ACHN (cell line): ENCODE measurements at places on chromosomes 1 and 21.

GRCh38 chr1:18564676-18565075 lies 66.0 kb upstream of the PAX7 start:
- no peak for DNase-seq

DNA sequence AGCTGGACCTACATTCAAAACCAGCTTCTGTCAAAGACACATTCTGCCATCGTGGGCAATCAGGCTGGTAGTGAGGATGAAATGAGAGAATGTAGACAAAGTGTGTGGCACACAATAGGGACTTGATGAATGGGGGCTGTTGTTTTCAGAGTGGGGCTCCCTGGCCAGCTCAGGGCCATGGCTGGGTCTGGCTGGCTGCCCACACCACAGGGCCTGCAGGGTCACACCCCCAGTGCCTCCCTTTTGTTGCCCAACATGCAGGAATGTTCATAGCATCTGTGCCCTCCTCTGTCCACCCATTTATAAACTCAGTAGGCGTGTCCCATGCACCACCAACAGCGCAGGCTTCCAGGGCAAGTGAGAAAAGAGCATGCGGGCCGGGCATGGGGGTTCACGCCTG lies 20.8 kb upstream of the ECE1 start:
- DNase-seq = no peak

- no peak for DNase-seq
These were observed 149.4 kb upstream of the ZC3H12A start for GRCh38 chr1:37325010-37325409.

- no peak for DNase-seq
These were observed 4.9 kb downstream of the DNTTIP2 start for GRCh38 chr1:93874025-93874651.

GRCh38 chr21:33412832-33413519 lies 9.8 kb downstream of the IFNGR2 start:
- peak; percentile 23 for DNase-seq

GRCh38 chr1:157201767-157202166 lies 63.6 kb upstream of the ETV3 start:
- DNase-seq = no peak

DNA sequence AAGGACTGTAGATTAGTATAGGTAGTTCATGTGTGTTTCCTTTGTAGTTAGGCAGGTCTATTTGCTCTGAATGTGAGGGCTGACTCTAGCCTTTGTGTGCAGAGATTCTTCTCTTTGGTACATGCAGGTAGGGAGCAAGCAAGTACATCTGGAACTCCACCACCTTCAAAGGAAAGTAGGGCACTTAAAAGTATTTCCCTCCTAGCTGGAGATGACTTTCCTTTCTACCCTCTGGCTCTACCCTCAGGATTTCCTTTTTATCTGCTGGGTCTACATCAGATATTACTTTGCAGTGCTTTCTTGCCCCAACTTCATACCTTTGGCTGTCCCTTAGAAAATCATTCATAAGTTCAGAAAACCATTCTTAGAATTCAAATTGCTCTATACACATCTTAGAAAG lies 91.7 kb upstream of the HIVEP3 start:
- no peak for DNase-seq

GRCh38 chr1:76336931-76337371 lies 262.4 kb downstream of the ST6GALNAC3 start:
- no peak for DNase-seq

GRCh38 chr1:218624052-218624451 lies 278.9 kb downstream of the TGFB2 start:
- DNase-seq = no peak

GRCh38 chr1:21255284-21255942 lies 34.9 kb downstream of the ECE1 start:
- DNase-seq = peak; percentile 85

GRCh38 chr1:34073028-34073695 lies 91.9 kb downstream of the CSMD2 start:
- DNase-seq = no peak

GRCh38 chr21:43766734-43767497 lies 9.2 kb downstream of the CSTB start:
- no peak for DNase-seq

DNA sequence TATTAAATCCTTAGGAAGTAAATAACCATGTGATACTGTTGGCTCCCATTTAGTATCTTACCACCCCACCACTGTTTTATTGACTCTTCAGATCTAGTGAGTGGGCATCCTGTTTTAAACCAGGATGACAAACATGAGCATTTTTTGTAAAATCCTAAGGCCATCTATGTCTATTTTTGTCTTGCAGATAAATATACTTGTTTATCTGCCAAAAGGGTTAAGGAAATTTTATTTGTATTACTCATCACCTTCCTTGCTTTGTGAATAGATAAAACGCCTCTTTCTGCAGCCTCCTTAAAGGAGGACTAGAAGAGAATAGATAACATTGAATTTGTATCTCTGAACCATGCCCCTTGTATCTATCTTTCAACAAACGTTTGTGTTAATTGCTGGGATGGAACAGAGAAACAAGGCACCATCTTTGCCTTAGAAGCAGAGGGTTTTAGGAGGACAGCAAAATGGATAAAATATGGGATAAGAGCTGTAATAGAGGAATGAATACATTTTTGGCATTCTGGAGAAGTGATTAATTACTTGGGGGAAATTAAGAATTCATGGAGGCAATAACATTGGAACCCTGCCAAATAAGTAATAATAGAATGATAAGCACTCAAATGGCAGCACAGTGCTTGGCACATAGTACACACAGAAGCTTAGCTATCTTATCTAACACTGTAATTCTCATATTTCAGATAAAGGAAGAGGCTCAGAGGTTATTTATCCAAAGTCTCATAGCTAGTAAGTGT lies 14.7 kb downstream of the YTHDF2 start:
- DNase-seq = no peak

GRCh38 chr1:29237129-29237821 lies 953 bp downstream of the PTPRU start:
- peak; percentile 6 for DNase-seq

DNA sequence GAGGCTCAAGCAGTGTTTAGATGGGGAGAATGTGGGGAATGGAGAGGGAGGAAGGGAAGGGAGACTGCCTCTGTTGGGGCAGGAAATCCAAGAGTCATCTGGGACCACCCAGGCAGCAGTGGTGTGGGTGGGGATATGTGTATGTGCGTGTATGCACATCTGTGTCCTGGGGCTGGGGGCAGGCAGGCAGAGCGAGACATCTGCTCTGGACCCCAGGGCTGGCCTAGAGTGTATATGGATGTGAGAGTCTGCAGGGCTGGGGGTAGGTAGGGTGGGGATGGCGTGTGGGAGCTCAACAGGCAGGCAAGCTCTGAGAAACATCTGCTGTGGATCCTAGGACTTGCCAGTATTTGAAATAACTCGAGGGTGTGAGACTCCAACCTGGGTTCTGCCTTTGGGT lies 3.5 kb downstream of the PTCH2 start:
- no peak for DNase-seq

DNA sequence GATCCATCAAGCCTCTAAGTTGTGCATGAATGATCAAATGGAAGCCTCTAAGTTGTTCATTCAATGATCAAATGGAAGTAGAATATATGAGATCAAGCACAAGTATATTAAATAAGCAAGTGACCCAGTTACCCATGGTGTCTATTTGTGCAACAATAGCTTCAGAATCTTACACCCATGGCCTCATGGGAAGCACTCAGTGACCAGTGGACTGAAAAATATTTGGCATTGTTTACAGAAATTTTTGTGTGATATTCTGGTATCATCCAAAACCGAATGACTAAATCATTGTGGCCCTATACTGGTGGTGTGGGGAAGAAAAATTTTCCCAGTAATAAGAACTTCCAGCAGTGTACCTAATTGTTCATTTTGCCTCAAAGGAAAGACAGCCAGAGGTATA lies 46.6 kb downstream of the DUSP10 start:
- no peak for DNase-seq

DNA sequence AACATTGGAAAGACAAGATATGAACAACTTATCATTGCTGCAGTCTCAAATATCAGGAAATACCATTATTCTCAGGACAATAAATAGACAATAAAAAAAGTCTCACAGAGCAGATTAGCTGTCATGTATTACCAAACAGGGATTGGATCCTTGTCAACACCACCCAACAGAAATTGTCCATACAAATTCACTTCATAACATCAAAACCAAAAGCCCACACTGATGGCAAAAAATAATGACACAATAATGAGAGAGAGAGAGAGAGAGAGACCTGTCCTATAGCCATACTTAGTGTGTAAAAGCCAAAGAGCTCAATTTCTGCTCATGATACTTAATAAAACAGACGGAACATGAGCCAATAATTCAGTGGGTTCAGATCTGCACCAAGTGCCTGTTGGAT lies 96.5 kb downstream of the PPIAL4G start:
- no peak for DNase-seq

- peak; percentile 10 for DNase-seq
These were observed 248.9 kb downstream of the PLPP3 start for GRCh38 chr1:56330391-56331026.

- no peak for DNase-seq
These were observed 18.8 kb downstream of the IFNLR1 start for GRCh38 chr1:24168245-24168644.

DNA sequence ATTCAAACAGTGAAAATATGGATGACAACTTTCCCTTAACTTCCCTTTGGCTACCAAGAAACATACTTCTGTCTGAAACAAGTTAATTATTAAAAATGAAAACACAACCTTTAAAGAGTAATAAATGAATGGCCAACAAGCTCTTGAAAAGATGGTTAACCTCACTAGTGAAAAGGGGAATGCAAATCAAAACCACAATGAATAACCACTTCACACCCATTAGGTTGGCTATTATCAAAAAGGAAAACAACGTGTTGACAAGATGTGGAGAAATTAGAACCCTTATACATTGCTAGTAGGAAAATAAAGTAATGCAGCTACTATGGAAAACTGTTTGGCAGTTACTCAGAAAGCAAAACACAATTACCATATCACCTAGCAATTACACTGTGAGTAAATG lies 14.1 kb downstream of the COP1 start:
- DNase-seq = no peak

GRCh38 chr1:62406576-62406975 lies 30.3 kb upstream of the USP1 start:
- DNase-seq = no peak

DNA sequence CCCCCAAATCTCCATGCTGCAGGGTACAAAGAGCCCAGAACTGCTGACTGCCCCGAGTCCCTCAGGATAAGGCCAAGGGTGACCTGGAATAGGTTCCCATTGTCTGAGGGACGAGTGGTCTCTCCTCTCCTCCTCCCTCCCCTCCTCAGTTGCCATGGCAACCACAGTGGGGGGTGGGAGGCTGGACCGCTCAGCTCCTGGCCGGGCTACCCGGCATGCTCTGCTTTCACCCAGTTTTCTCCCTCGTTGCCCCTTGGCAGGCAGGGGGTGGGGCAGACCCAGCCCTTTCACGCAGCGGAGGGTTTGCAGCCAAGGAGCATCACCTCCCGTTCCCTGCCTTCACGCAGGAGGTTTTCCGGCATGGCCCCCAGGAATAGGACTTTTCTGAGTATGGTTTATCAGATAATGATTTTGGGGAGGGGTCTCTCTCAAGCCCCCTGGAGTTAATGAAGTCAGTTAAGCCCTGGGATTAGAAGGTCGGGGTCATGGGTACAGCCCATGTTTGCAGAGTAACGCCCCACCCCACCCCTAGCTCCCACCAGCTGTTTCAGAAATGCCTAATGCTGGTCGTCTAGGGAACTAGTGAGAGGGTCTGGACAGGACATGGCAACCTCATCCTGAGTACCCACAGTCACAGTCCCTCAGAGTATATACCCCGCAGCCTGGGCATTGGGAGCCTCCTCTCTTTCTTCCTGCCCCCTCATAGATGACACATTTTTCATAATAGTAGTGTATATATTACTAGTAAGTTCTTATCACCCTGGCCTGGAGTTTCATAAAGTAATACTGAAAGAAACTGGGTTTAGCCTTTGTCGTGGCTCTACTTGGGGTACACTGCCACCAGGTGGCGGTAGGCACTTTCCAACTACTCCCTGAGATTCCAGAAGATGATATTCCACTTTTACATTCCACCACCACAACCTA lies 20.7 kb downstream of the C1QB start:
- peak; percentile 57 for DNase-seq

GRCh38 chr21:41226853-41227252 lies 58.9 kb downstream of the BACE2 start:
- no peak for DNase-seq
